CD4-positive, alpha-beta T cell treated with Interferon alpha-2 for 1 hour (primary cell): ENCODE measurements at places on chromosomes 13 and 19.

- peak; percentile 94 for DNase-seq
Measured at GRCh38 chr19:10603084-10603872, 16.2 kb upstream of the AP1M2 start.

DNA sequence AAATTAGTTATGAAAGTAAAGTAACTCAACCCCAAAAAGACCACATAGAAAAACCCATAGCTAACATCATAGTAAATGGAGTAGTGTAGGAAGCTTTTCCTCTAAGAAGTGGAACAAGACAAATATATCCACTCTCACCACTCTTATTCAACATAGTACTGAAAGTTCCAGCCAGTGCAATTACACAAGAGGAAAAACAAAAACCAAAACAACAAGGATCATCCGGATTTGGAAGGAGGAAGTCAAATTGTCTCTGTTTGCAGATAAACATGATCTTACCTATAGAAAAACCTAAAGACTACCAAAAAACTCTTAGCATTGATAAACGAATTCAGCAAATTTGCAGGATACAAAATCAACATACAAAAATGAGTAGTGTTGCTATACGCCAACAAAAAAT is 8.5 kb upstream of the SIGLEC8 start:
- no peak for DNase-seq

DNA sequence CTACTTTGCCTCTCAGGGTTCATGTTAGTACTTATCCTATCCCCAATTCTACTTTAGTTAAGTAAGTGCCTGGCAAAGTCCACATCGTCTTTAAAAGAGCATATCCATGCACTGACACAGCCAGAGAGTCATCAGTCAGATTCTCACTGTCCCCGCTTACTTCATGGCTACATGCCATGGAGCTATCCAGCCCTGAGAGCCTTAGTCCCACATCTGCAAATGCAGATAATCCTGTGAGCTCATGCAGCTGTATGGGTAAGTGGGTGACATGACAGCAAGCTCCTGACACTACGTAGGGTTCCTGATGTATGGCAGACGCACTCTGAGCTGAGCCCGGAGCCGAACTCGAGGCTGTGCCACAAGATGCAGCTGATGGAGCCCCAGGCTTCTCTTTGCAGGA is 661.5 kb downstream of the LIG4 start:
- no peak for DNase-seq

DNA sequence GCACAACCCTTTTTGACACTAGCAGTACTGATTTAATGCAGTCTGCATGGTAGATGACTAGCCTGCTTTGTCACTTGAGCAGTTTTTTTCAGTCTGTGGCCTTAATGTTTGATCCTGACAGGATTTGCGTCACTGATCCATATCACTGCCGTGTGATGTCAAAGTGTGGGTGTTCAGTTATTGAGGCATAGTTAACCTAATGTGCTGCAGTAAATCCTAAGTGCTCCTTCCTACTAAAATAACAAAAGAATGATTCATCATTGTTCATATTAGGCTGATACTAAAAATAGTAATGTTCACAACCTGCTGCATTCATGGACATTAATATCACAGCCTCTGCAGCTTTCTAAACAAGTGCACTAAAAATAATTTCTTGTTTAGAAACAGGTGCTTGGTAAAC is 121.9 kb upstream of the MLNR start:
- no peak for DNase-seq

- DNase-seq = no peak
Measured at GRCh38 chr13:110431425-110432294, 124.6 kb downstream of the COL4A2 start.

DNA sequence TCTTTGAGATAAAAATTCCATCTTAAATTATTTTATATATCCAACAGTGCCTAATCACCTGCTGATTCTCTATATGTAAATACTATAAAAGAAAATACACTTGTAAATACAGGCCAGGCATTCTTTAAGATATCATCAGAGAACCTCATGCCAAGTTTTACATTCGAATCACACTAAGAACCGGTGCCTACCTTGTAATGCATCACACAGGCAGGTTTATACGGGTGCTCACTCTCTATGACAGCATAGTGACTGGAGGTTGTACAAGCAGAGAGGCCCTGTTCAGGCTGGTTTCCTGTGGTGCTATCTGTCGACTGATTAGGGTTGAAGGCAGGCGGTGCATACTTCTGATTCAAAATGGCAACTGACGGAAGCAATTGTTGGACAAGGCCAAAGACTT is 141.3 kb upstream of the FBXL3 start:
- no peak for DNase-seq

DNA sequence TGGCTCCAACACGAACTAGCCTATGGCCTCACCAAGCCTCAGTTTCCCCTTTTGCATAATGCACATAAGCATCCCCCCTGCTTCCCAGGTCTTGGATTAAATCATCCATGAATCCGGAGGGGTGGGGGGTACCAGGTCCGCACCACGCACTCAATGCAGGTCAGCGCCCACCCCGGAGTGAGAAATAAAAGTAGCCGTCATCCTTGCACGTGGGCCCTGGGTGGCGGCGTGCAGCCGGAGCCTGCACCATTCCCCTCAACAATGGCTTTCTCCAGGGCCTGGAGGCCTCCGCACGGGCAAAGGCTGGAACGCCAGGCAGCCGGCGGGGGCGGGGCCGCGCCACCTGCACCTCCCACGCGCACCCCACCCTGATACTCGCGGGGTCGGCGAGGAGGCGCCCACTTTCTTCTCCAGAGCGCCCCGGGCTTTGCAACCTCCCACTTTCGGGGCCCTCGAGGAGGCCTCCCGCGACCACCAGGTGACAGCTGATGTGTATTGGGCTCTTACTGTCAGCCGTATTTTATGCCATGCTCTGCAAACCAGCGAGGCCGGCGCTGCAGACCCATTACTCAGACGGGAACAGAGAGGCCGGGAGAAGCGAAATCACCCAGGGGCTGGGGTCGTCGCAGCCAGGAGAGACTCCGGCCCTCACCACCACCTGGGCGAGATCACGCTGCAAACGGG is 767 bp upstream of the GADD45B start:
- no peak for DNase-seq

DNA sequence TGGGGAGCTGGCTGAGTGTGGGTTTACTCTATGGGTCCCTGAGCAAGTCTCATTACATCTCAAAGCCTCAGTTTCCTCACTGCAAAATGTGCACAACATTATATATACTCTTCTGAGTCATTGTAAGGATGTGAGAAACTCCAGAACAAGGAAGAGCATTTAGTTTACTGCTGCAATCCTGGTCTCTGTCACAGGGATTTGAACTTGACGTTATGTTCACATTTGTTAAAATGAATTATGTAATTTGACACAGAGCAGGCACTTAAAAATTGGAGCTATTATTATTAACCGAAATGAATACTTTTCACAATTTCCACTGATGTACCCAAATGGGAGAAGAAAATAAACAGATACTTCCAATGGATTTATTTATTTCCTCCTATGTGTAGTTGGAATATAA is 101.0 kb downstream of the STARD13 start:
- DNase-seq = no peak

GRCh38 chr13:60091573-60091972 is 72.2 kb downstream of the DIAPH3 start:
- DNase-seq = no peak

DNA sequence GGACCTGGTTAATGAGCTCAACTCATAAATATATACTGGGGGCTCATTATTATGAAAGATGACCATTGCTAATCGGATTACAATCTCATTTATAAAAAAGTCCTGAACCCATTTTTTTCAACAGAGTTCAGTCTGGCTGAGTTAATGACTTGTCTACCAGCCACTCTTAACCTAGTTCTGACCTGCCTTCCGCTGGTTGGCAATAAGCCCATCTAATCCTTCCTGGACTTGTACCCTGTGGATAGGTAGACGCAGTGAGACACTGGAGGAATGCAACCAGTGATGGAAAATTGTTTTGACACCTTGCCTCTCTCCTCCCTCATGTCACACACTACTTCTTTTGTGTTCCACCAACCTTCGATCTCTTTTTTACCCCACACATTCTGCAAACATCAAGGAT is 279.9 kb downstream of the FOXO1 start:
- DNase-seq = no peak

- no peak for DNase-seq
Measured at GRCh38 chr19:51780270-51780669, 14.7 kb upstream of the FPR3 start.

DNA sequence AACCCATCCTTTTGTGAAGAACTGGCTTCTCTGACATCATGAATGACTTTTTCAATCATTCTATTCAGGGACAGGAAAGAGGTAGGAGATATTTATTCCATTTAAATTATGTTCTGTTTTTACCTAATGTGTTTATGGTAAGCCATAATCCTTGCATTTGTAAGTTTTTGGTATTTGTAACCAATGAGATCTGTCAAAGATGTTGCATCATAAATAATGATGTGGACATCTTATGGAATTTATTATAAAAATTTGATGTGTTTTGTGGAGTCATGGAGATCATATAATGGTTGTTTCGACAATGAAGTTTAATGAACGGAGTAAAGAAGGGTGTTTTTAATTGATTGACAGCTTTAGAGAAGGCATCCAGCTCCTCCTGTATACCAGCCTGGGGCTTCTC is 67.6 kb downstream of the LMO7 start:
- DNase-seq = no peak

- peak; percentile 24 for DNase-seq
Measured at GRCh38 chr13:25375727-25376358, 4.1 kb downstream of the ATP8A2 start.

DNA sequence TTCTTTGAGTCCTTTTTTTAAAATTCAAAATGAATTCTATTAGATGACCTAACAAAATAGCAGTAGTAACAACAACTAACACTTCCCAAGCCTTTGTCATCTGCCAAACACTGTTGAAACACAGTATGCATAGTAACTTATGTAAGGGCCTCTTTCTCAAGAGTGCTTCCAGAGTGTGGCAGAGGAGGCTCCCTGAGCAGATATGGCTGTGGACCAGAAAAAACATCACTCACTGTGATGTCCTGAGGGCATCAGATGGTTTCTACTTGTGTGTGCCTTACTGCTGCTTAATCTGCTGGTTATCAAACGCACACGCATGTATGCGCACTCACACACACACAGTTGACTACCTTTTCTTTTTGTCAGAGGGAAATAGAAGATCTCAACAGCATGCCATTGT is 110.8 kb downstream of the DLEU7 start:
- DNase-seq = no peak

GRCh38 chr13:58806401-58806800 is 1174.9 kb downstream of the PCDH17 start:
- DNase-seq = no peak

DNA sequence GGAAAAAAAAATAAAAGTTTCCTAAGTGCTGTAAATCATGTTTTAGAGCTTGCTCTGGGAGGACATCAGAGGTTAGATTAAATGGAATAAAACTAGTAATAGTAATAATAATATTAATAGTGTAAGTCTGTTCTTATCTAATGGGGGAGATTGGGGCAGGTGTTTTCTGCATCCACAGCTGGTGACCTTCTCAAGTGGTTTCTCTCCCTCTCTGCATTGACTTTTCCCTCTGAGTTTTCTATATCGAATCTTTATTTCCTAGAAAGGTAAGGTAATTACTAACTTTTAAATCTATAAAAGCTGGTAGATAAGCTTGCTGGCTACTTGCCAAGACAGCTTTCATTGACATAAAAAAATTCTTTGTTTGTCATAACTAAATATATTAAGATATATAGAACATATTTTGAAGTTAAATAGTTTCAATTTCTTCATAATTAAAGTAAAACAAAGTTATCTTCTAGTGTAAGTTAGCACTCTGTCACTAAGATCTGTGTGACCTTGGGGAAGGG is 49.6 kb upstream of the DIAPH3 start:
- no peak for DNase-seq

- no peak for DNase-seq
Measured at GRCh38 chr13:38528986-38529385, 157.9 kb upstream of the FREM2 start.

DNA sequence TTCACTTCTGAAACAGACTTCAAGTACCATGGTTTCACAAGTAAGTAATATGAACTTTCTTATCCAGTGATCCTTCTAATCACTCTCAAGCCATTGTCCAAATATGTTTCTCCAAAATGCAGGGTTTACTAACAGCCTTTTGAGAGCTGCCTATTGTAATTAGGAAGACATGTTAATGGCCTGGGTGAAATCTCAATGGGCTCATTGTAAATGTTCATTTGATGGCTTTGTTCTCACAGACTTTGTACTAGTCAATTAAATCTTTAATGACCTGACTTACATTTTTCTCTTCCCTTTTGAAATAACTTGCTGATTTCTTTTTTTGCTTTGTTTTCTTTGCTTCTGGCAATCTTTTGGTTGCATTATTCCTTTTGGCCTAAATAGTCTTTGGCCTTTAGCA is 444.8 kb downstream of the LIG4 start:
- no peak for DNase-seq
